ENCODE measurements at places on chromosomes 5 and 9. TPM values are rescaled to one million over a fixed set of nuclear protein-coding genes. Genes with fewer than 3 reads are reported as not detected.

SLC24A2 gene
- total RNA-seq, result 1.2 TPM

EMB gene
- 3.5 TPM for total RNA-seq

PCDHB4 gene
- total RNA-seq, result 2.0 TPM

BTNL3 gene
- total RNA-seq, result not detected

IFNA2 gene
- not detected for total RNA-seq

KIF4B gene
- 0.54 TPM for total RNA-seq

GFI1B gene
- total RNA-seq, result not detected

C5orf22 gene
- 20.6 TPM for total RNA-seq

TRIM36 gene
- 0.75 TPM for total RNA-seq

- no peak for DNase-seq
Observed at GRCh38 chr5:138719811-138720210, 33.4 kb upstream of the CTNNA1 start.

- DNase-seq, result no peak
Observed at GRCh38 chr5:151676719-151677118, 10.0 kb downstream of the SPARC start.

DNA sequence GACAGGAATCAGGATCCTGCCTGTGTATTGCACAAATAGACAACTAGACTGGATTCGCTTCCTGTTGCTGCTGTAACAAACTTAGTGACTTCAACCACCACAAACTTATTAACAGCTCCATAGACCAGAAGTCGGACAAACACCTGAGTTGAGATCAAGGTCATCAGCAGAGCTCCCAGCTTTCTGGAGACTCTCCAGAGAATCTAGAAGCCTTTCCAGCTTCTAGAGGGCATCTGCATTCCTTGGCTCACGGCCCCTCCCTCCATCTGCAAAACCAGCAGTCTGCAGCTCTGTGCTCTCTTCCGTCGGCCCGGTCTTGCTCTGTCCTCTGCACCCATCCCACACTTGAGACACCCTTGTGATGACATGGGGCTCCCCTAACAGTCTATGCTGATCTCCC lies 99.1 kb downstream of the KCNT1 start:
- no peak for DNase-seq

- no peak for DNase-seq
Observed at GRCh38 chr5:50302815-50303490, 138.1 kb downstream of the EMB start.

- DNase-seq, result peak; percentile 23
Observed at GRCh38 chr9:133955821-133956411, 36.2 kb downstream of the VAV2 start.

GRCh38 chr9:93124793-93125192 lies 9.3 kb downstream of the NINJ1 start:
- no peak for DNase-seq

GRCh38 chr9:123225374-123225813 lies 43.0 kb downstream of the STRBP start:
- DNase-seq, result no peak

GRCh38 chr9:75039801-75040200 lies 11.7 kb upstream of the CARNMT1 start:
- no peak for DNase-seq

DNA sequence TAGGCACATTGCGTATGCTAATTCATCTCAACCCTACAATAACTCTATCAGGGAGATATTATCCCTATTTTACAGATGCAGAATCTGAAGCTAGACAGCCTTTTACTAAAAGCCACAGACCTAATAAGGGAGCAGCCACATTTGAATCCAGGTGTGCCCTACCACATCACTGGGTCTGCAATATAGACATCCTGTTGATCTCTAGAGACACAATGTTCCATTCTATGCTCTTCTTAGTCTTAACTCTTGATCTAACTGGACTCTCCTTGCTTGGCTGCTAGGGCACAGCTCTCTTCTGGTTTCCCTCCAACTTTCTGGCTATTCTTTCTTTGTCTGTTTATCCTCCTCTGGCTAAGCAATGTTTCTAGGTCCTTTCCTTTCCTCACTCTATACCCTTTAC lies 1.4 kb upstream of the SPATA6L start:
- no peak for DNase-seq

GRCh38 chr5:139512786-139513390 lies 30.3 kb upstream of the STING1 start:
- DNase-seq, result no peak

GRCh38 chr9:74092491-74092834 lies 404.7 kb upstream of the RORB start:
- DNase-seq, result no peak

- no peak for DNase-seq
Observed at GRCh38 chr9:19026375-19026774, 6.6 kb downstream of the SAXO1 start.

DNA sequence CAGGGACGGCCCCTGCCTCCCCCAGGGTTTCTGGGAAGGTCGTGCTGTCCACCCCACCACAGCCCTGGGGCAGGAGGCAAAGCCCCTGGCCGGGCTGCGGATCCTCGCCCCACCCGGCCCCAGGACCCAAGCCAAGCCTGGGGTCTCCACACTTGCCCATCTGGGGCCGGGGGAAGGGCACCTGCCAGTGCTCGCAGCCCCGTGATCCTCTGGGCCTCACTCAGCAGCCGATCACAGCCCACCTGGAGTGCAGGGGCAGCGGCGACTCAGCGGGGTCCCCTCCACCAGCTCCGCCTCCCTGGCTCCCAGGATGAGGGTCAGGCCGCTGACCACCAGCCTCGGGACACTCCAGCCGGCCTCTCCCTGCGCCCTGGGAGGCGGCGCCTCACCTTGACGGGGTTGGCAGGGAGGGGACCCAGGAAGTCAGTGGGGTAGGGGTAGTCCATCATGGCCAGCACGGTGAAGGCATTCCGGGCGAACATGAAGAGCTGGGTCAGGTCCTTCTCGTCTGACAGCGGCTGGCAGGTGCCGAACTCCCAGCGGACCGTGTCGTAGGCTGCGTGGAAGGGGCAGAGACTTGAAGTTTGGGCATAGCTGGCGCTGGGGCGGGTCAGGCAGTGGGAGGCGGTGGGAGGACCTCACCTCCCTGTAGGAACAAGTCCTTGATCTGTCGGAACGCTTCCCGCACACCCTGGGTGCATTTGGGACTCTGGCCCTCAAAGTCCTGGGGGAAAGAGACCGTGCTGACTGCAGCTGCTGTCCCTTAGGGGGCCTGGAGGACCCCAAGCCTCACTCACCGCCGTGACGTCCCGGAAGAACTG lies 1.8 kb downstream of the DPP7 start:
- no peak for DNase-seq

- peak; percentile 24 for DNase-seq
Observed at GRCh38 chr9:130306823-130307666, 41.5 kb downstream of the HMCN2 start.

- DNase-seq, result no peak
Observed at GRCh38 chr9:80059979-80060378, 488.2 kb downstream of the TLE4 start.

DNA sequence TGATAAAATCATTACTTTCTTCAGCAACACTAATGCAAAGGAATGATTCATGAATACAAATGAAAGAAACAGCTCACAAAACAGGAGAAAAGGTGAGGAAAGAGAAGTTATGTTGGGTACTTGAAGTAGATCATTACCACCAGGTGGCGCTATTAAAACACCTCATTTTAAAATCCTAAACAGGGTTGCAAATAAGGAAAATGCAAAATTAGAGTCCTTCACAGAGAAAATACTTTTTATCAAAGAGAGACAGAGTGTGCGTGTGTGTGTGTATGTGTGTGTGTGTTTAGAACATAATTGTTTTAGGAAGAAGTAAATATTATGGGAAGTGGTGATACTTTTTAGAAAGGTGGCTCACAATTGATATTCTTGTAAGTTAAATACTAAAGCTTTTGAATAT lies 49.5 kb upstream of the CD180 start:
- DNase-seq, result no peak

DNA sequence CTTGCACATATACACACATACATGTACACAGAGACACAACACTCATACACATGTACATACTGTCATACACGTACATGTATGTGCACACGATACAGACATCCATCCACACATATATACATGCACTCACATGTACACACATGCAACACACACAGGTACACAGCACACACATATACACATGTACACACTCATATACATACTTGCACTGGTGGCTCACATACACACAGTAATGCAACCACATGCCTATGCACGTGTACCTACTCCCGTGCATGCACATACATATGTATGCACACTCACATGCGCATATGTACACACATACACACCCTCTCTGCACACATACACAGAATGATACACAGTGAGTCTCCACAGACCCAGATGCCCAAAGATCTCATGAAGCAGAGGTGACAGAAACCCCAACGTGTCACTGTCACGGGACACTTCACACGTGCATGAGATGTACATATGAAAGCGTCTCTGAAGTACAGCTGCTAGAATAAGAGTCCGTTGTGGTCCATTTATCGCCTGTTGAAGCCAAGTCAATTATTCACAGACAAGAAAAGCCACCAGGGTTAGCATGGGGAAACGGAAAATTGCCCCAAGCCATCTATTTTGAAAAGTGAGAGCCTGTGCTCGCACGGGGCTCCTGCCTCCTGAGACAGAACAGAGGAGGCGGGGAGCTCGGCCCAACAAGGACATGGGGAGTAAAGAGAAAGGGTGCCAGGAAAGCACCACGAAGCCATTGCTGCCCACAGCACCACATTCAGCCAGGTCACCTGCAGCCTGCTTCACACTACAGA lies 24.9 kb downstream of the LPCAT1 start:
- DNase-seq, result no peak

DNA sequence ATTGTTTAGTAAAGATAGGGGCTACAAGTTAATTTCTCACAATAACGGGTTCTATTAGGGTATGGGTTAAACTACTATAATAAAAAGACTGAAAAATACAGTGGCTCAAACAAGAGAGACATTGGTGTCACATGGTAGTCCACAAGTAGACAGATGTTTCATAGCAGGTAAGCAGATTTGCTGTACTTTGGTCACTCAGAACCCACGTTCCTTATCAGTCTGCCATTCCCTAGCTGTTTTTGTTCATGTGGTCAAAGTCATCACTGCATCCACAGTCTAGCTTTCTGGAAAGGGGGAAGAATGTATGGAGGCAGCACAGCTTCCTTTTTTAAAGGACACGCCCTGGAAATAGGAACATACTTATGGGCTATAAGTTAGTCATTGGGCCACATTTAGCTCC lies 73.0 kb downstream of the SLC12A2 start:
- no peak for DNase-seq
